ENCODE measurements at places on chromosomes 1 and 21. TPM values are rescaled to one million over a fixed set of nuclear protein-coding genes. Genes with fewer than 3 reads are reported as not detected.

DNA sequence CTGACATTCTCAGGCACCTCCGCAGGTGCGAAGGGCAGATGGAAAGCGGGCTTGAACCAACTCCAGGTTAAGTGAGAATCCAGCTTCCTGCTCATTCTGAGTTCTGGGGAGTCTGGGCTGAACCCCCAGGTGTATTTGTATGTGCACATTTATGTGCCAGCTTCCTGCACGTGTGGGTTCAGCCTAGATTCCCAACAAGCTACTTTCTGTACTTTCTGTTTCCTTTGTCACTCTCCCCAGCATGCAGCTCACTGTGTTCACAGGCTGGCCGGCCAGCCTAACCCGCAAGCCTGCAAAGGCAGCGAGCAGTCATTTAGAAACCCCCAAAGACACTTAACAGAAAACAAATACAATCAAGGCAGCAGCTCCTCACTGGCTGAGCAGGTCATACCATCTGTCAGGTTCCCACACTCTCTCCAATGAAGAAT, 1.3 kb upstream of the IL19 start:
- no peak for DNase-seq
- no peak overlapping the region for H3K27ac ChIP-seq
- no peaks in the 10 kb centered on the region for H3K27me3 ChIP-seq
- H3K36me3 ChIP-seq: no peaks in the 10 kb centered on the region
- H3K4me1 ChIP-seq: peaks cover 84% of the 10 kb centered on the region
- H3K4me3 ChIP-seq: no peak overlapping the region

DNA sequence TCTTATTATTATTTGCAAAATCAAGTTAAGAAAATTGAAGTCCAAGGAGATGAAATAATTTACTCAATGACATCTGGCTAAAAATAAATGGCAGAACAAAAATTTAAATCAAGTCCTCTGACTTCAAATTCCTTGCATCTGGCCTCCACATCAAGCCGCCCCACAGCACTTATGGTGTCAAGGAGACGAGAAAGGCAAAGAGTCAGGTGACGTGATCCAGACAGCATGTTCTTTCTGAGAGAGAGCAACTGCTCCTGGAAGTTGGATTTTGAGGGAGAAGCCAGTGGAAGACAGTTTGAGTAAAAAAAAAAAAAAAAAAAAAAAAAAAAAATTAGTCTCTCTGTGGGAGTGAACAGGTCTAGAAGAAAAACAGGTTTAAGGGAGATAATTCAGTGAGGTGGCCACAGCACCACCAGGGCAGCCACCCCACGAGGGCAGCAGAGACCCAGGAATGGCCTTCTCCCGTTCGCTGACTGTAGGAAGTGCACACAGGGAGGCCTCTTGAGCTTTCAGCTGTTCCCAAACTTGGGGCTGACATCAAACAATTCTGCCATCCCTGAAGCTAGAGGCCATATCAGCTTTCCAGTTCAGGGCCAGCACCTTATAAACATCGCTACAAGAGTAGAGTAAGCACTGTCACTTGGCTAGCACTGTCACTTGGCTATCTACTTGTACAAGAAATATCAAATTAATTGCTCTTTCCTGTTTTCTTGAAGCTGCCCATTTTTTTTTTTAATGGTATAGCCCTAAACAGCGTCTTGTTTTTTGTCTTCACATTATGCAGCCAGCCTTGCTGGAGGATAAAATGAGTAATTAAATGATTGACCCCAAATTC, 7.8 kb downstream of the C1orf162 start:
- H3K4me1 ChIP-seq: peaks cover 30% of the 10 kb centered on the region
- peak; percentile 54 for DNase-seq
- H3K27ac ChIP-seq: no peak overlapping the region
- H3K4me3 ChIP-seq: no peak overlapping the region

DNA sequence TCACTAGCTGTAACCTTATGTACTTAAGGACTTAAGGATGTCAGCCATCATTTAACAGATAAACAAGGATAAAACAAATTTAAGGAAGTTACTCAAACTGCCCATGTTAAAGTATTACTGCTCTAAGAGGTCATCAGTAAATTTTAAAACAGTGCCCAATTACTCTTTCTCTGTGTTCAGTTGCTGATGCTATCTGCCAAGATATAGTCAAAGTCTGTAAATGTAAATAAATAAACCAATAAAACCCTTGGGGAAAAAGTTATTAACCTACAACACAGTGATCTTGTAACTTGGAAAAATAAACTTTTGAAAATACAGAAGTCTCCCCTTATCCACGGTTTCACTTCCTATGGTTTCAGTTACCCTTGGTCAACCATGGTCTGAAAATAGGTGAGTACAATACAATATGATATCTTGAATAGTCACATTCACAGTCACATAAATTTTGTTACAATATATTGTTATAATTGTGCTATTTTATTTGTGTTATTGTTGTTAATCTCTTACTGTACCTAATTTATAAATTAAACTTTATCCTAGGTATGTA, 501.8 kb downstream of the LMO4 start:
- no peaks in the 10 kb centered on the region for H3K27me3 ChIP-seq
- no peak overlapping the region for H3K27ac ChIP-seq
- no peak for DNase-seq
- H3K36me3 ChIP-seq: no peaks in the 10 kb centered on the region

DNA sequence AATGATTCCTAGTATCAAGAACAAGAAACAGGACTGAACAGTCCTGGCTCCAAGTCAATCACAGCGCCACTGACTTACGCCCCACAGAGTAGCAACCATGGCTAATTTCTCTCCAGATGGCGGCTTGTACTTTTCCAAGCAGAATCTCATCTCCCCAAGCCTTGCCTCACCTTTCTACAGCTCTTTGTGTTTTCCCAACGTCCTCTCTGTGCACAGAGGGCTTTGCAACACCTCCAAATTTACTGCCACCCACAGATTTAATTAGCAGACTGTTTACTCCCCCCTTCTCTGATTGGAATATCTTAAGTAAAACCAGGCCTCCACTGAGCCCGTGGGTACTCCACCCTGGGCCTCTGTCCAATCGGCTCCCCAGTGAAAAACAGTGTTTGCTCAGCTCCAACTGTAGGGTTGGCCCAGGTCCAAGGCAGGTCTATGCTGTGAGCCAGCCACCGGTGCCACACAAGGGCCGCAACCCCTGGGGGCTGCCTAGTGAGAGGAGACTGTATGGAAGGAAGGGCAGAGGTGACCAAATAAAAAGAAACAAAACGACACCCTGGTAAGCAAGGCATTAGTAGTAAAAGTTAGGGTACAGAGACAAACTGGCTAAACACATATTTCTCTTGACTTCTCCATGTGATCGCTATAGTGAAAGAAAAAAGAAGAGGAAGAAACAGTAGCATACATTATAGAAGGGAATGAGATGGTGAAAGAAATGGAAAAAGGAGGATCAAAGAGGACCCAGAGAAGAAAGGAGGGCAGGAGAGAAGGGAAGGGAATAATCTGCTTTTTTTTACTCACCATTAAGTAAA, 128.4 kb upstream of the SOD1 start:
- H3K27ac ChIP-seq: no peak overlapping the region
- H3K4me3 ChIP-seq: no peak overlapping the region
- no peak for DNase-seq

GRCh38 chr1:179090522-179090921, 8.7 kb downstream of the TOR3A start:
- no peaks in the 10 kb centered on the region for H3K4me1 ChIP-seq
- H3K27me3 ChIP-seq: no peaks in the 10 kb centered on the region
- H3K36me3 ChIP-seq: peaks cover 53% of the 10 kb centered on the region
- H3K4me3 ChIP-seq: no peak overlapping the region
- no peak overlapping the region for H3K27ac ChIP-seq

DNA sequence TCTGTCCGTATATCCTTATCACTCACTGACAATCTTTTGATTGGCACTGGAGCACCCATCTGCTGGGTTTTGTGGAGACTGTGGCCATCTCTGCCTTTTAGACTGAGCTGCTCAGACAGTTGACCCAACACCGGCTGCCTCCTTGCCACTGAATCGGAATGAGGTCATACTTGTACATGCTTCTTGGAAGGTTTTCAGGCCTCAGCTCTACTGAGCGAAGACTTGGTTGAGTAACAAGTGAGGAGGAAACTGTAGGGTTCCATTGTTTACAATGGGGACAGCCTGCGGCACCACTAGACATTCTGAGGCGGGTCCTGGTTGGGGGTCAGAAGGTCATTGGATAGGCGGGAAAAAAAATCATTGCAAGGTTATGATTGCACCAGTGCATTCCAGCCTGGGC, 320.3 kb downstream of the KIF26B start:
- DNase-seq: no peak
- H3K36me3 ChIP-seq: no peaks in the 10 kb centered on the region
- no peaks in the 10 kb centered on the region for H3K4me1 ChIP-seq
- H3K27me3 ChIP-seq: no peaks in the 10 kb centered on the region
- no peak overlapping the region for H3K4me3 ChIP-seq

DNA sequence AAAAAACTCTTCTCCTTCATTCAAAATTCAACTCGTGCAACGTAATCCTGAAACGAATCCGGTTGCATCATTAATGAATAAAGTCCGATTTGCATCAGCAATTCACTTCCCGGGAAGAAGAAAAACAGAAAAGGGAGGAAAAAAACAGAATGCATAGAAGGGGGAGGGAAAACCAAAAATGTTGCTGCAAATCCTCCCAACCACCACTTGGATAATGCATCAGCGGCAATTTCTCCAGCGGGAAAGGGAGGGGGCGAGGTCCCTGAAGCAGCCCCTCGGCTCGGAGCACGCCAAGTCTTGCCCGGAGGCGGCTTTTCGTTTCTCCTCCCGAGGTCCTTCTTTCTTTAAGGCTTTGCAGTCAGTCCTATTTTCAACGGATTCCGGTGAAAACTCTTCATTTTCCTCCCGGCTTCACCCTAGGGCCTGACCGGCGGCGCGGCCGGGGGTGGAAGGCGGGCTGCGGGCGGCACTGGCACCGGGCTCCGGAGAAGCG, 723 bp downstream of the CDC42BPA start:
- H3K27me3 ChIP-seq: peaks cover 44% of the 10 kb centered on the region
- H3K36me3 ChIP-seq: no peaks in the 10 kb centered on the region
- H3K4me1 ChIP-seq: peaks cover 10% of the 10 kb centered on the region
- no peak for DNase-seq
- H3K27ac ChIP-seq: no peak overlapping the region

GRCh38 chr1:110200666-110201065, 9.4 kb upstream of the KCNC4 start:
- no peak overlapping the region for H3K4me3 ChIP-seq
- H3K36me3 ChIP-seq: no peaks in the 10 kb centered on the region
- peaks cover 14% of the 10 kb centered on the region for H3K4me1 ChIP-seq
- no peak overlapping the region for H3K27ac ChIP-seq
- DNase-seq: no peak

DNA sequence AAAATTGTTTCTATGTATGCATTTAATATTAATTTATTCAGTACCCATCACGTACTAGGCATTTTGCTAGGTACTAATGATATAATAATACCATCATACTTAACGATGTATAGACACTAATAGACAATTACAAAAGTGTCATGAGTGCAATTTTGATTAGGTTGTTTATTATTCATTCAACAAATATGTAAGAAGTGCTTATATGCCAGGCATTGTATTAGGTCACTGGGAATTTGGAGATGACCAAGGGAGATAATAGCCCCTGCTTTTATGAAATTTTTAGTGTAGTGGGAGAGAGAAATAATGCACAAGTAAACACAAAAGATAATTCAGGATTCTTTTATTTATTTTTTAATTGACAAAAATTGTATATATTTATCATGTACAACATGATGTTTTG, 18.6 kb downstream of the C1orf185 start:
- H3K4me3 ChIP-seq: no peak overlapping the region
- no peak for DNase-seq
- no peaks in the 10 kb centered on the region for H3K4me1 ChIP-seq
- no peaks in the 10 kb centered on the region for H3K27me3 ChIP-seq
- no peak overlapping the region for H3K27ac ChIP-seq
- H3K36me3 ChIP-seq: no peaks in the 10 kb centered on the region

- no peak overlapping the region for H3K4me3 ChIP-seq
- no peaks in the 10 kb centered on the region for H3K27me3 ChIP-seq
- DNase-seq: no peak
- H3K4me1 ChIP-seq: no peaks in the 10 kb centered on the region
Measured at GRCh38 chr21:20030390-20030789, 967.8 kb upstream of the NCAM2 start.

- no peak overlapping the region for H3K27ac ChIP-seq
- H3K36me3 ChIP-seq: no peaks in the 10 kb centered on the region
- H3K4me3 ChIP-seq: no peak overlapping the region
- H3K4me1 ChIP-seq: no peaks in the 10 kb centered on the region
Measured at GRCh38 chr1:17460219-17460618, 20.7 kb upstream of the RCC2 start.

DNA sequence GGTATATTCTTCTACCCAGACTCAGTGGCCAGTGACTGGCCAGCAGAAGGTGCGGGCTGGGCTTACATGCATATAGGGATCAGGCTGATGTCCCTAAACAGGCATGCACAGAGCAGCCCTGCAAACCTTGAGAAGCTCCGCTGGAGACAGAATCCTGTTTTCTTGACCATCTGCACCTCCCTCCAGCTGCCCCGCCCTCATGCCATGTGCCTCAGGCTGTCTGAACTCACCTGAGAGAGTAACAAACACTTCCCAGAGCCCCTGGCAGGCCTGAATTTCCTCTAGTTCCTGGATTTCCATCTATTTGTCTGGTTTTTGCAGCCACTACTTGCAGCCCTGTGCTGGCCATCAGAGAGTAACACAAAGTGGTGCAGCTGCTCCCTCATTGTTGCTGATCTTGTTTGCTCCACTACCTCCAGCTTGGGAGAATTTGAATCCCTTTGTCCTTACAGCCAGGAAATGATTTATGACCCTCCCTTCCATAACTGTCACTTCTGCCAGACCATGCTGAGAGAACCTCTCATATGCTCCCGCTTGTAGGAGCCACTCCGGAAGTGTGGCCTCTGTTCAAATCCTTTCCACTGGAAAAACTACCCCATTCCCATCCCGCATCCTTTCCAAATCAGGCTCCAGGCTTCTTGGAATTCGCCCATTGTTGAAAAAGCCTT, 113.6 kb downstream of the NMNAT2 start:
- no peak for DNase-seq
- H3K4me3 ChIP-seq: no peak overlapping the region
- no peaks in the 10 kb centered on the region for H3K4me1 ChIP-seq
- no peak overlapping the region for H3K27ac ChIP-seq
- peaks cover 2% of the 10 kb centered on the region for H3K27me3 ChIP-seq

- no peaks in the 10 kb centered on the region for H3K36me3 ChIP-seq
- H3K4me1 ChIP-seq: no peaks in the 10 kb centered on the region
- no peak overlapping the region for H3K4me3 ChIP-seq
- peak; percentile 12 for DNase-seq
- H3K27ac ChIP-seq: no peak overlapping the region
- peaks cover 3% of the 10 kb centered on the region for H3K27me3 ChIP-seq
Measured at GRCh38 chr1:204975568-204976235, 67.3 kb upstream of the CNTN2 start.

The GNAT2 gene
- total RNA-seq: not detected

The MCOLN2 gene
- 9.7 TPM for total RNA-seq

The SPRR2F gene
- total RNA-seq: not detected

The HRNR gene
- total RNA-seq: not detected

The PGBD5 gene
- total RNA-seq: not detected

All from CD4-positive, alpha-beta T cell (primary cell).